ENCODE measurements at places on chromosomes 16 and 17.

DNA sequence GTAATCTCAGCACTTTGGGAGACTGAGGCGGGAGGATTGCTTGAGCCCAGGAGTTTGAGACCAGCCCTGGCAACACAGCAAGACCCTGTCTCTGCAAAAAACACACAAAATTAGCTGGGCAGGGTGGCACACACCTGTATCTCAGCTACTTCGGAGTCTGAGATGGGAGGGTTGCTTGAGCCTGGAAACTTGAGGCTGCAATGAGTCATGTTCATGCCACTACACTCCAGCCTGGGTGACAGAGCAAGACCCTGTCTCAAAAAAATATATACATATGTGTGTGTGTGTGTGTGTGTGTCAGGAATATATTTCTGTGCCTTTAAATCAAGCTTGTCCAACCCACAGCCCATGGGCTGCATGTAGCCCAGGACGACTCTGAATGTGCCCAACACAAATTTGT is 55.2 kb downstream of the CRISPLD2 start:
- no peak for DNase-seq

DNA sequence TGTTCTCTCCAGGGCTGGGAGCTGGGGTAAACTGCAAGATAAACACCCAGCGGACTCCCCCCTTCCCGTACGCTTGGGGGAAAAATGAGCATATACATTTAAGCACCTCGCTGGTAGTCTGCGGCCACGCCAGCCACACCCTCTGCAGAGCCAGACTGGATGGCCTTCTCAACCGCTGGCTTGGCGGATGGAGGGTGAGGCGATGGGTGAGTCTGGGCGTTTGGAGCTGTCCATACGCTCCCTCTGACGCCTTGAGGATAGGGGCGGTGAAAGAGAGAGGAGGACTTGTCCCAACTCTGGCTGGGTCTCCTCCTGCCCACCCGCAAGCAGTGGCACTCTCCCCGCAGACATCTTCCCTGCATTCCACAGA is 1.0 kb downstream of the ITGA3 start:
- DNase-seq: peak; percentile 42

DNA sequence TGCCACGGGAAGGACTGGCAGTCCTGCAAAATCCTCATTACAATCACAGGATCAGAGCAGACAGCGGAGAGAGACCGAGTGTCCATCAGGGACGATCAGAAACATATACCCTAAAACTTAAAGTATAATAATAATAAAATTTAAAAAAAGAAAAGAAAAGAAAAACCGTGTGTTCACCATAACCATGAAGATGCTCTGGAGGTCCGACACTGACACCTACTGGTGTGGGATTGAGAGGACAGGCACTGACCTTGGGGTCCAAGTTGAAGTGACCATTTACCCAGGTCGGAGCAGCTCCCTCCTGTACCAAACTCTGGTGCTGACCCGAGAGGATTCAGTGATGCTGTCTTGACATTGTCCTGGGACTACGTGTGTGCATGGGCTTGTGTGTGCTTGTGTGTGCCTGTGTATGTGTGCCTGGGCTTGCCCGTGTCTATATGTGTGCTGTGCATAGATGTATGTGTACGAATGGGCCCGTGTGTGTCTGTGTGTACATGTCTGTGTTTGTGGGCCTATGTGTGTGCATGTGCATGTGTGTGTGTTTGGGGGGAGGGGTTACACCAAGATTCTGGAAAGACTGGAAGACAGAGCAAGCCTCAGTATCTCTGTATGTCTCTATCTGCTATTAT is 10.0 kb upstream of the CD300LD start:
- DNase-seq: peak; percentile 9

DNA sequence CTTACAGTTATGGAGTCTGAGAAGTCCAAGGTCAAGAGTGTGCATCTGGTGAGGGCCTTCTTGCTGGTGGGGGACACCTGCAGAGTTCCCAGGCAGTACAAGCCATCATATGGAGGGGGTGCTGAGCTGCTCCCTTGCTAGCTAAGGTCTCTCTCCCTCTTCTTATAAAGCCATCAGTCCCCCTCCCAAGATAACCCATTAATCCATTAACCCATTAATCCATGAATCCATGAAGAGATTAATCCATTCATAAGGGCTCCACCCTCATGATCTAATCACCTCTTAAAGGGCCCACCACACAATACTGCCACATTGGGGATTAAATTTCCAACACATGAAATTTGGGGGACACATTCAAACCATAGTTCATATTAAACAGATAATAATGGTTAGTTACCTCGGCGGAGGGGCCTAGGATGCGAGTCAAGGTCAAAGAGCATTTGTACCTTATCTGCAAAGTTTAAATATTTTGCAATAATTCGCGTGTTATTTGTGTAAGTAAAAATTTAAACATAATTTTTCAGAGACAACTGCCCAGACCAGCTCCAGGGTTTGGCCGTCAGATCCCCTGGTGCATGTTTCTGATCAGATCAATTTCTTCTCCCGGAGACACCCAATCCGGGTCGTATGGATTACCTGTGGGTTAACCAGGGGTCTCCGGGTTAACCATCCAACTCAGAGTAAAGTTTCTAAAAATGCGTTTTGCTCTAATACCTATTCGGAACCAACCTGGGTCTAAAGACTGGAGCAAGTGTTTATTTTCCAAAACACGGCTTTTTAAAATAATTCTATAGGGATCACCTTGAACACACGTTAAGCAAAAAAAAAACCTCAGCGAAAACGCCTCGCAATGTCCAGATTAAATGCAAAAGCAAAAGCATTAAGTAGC is 740 bp upstream of the POLR3E start:
- no peak for DNase-seq

GRCh38 chr17:17189559-17189958 is 16.6 kb downstream of the PLD6 start:
- DNase-seq: no peak

GRCh38 chr17:49952912-49953497 is 16.0 kb upstream of the DLX4 start:
- DNase-seq: no peak

DNA sequence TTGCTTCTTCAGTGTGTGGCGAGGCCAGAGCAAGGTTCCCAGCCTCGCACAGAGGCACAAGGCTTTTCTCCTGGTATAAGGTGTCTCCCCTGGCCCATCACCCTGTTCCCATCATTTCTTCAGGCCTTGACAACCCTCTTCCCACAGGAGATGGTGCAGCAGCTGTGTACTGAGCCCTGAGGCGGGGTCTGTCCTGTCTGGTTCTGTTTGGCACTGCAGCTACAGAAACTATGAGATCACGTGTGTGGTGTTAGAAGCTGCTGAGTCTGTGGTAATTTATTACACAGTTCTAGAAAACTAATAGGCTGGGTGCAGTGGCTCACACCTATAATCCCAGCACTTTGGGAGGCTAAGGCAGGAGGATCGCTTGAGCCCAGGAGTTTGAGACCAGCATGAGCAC is 7.2 kb downstream of the PLA2G15 start:
- DNase-seq: no peak

- DNase-seq: no peak
These were observed 210.4 kb downstream of the GSG1L start for GRCh38 chr16:27853101-27853500.

GRCh38 chr17:57819285-57819684 is 30.6 kb downstream of the MRPS23 start:
- no peak for DNase-seq

DNA sequence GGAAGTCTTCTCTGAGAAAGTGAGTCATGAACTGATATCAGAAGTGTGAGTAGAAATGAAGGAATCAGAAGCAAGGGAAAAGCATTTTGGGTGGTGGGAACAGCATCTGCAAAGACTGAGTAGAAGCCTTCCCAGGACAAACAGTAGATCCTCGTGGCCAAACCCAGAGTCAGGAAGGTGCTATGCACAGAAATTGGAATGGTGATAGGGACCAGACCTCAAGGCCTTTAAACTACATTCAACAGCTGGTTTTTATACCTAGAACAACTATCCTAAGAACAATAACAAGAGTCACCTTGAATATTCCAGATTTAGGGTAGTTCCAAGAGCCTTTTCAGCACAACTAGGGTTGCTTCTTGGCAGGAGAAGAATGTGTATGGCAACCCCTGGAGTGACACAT is 15.3 kb downstream of the ABAT start:
- no peak for DNase-seq

GRCh38 chr17:65022751-65023700 is 33.5 kb downstream of the GNA13 start:
- DNase-seq: peak; percentile 52

- no peak for DNase-seq
These were observed 45.1 kb downstream of the TNFRSF13B start for GRCh38 chr17:16926571-16927451.

- DNase-seq: no peak
These were observed 2.1 kb downstream of the MPO start for GRCh38 chr17:58278661-58279015.

DNA sequence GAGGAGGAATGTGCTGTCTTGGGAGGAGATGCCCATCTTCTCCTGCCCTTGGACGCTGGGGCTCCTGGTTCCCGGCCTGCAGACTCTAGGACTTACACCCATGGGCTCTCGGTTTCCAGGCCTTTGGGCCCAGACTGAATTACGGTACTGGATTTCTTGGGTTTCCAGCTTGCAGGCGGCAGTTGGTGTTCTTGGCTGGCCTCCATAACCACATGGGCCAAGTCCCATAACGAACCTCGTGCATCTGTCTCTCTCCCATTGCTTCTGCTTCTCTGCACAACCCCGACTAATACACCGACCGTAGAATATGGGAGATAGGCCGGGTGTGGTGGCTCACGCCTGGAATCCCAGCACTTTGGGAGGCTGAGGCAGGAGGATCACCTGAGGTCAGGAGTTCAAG is 162.6 kb downstream of the SDK2 start:
- DNase-seq: no peak

- peak; percentile 14 for DNase-seq
These were observed 3.8 kb downstream of the IL21R start for GRCh38 chr16:27405546-27406451.

GRCh38 chr16:64952177-64952576 is 169.7 kb downstream of the CDH11 start:
- peak; percentile 72 for DNase-seq

DNA sequence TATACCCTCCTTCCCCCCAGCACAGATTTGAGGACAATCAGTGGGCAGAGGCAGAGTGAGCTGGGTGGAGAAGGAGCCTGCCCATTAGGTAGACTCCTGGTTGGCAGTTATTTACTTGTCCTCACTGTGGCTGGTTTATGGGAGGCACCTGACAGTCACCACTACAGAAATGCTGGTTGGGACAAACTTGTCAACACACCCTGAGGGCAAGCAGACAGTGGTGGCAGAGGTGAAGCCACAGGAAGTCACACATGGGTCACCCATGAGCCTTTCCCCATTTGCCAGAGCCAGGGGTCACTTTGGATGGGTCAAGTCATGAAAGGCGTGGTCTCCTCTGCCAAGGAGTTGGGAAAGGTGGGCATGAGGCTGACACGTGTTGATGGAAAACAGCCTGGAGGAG is 6.4 kb downstream of the SCNN1G start:
- no peak for DNase-seq
